ENCODE measurements at places on chromosomes 1 and 21. TPM values are rescaled to one million over a fixed set of nuclear protein-coding genes. Genes with fewer than 3 reads are reported as not detected.
A peak's percentile ranks its signal among the peaks of the same experiment; 100 is the strongest.

GRCh38 chr1:160800645-160801408 is 4.9 kb downstream of the LY9 start:
- H3K27ac ChIP-seq, result no peak overlapping the region
- H3K4me1 ChIP-seq, result no peaks in the 10 kb centered on the region
- no peaks in the 10 kb centered on the region for H3K36me3 ChIP-seq
- no peaks in the 10 kb centered on the region for H3K27me3 ChIP-seq
- no peak overlapping the region for H3K4me3 ChIP-seq

Gene GRIK3
- total RNA-seq, result 2.2 TPM

- H3K36me3 ChIP-seq, result no peaks in the 10 kb centered on the region
- peaks cover 26% of the 10 kb centered on the region for H3K4me1 ChIP-seq
- peak within 1 kb of the TSS; percentile 98 for H3K27ac ChIP-seq
- no peaks in the 10 kb centered on the region for H3K27me3 ChIP-seq
These were observed at the start of gene RPRD2 for GRCh38 chr1:150363426-150364230. Gene RPRD2 (plus strand): TSS chr1:150364147. CDS start chr1:150364715, 568 bp downstream.

DNA sequence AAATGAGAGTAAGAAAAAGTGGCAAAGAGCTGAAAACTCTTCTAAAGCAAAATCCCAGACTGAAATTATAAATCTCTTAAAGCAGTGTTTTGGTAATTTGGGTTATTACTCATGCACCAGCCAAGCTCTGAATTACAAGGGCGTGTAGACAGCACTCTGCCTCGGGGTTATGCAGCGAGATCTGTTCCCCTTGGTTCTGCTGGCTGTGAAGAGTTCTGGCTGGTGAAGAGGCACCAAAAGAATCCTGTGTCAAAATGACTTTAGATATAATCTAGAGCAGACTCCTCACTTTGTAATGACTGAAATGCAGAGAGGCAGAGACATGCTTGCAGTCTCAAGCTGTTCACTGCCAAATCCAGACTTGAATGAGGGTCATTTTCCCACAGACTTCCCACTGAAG is 461.8 kb upstream of the CXADR start:
- no peak overlapping the region for H3K27ac ChIP-seq
- no peaks in the 10 kb centered on the region for H3K4me1 ChIP-seq
- H3K36me3 ChIP-seq, result no peaks in the 10 kb centered on the region
- H3K27me3 ChIP-seq, result no peaks in the 10 kb centered on the region
- H3K4me3 ChIP-seq, result no peak overlapping the region

DNA sequence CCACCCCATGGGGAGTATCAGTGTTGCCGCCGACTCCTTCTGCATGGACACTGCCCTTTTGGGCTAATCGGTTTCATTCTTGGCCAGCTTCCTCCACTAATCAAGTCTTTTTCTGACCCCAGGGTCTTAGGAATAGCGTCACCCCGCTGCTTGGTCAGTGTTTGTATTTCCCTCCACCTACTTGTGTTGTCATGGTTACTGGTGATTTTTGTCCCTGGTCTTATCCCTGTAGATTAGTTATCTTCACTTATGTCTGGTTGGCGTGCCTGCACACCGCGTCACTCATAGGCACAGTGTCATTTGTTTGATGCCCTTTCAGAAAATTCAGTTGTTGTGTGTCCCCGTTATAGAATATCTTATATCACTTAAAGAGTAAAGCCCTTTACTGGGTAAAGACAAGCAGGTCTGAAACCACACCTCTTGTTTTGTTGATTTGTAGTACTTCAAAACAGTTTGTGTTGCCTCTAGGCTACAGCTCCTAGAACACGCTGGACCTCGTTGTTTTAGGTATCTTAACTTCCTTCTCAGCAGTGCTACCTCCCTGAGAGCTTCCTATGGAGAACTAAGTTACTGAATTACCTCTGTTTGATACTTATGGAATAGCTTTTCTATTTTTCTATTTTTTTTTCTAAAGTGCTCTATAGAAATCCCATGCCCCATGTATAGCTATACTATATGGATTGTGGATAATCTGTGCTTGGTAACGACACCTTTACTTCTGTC is 868 bp downstream of the PPP1R12B start:
- H3K4me3 ChIP-seq, result peak overlapping the region; percentile 56
- no peaks in the 10 kb centered on the region for H3K36me3 ChIP-seq
- peaks cover 18% of the 10 kb centered on the region for H3K4me1 ChIP-seq
- H3K27ac ChIP-seq, result peak overlapping the region; percentile 92
- DNase-seq, result peak; percentile 77
- H3K27me3 ChIP-seq, result no peaks in the 10 kb centered on the region

GRCh38 chr1:173853074-173853473 is 14.7 kb downstream of the GAS5 start:
- H3K27ac ChIP-seq, result peak overlapping the region; percentile 43
- DNase-seq, result no peak
- no peaks in the 10 kb centered on the region for H3K27me3 ChIP-seq
- H3K4me3 ChIP-seq, result no peak overlapping the region

GRCh38 chr1:39132505-39133339 is 71.8 kb upstream of the MACF1 start:
- no peak overlapping the region for H3K4me3 ChIP-seq
- no peaks in the 10 kb centered on the region for H3K27me3 ChIP-seq
- peaks cover 29% of the 10 kb centered on the region for H3K4me1 ChIP-seq
- DNase-seq, result peak; percentile 91

Gene CRB1
- total RNA-seq, result 0.11 TPM

DNA sequence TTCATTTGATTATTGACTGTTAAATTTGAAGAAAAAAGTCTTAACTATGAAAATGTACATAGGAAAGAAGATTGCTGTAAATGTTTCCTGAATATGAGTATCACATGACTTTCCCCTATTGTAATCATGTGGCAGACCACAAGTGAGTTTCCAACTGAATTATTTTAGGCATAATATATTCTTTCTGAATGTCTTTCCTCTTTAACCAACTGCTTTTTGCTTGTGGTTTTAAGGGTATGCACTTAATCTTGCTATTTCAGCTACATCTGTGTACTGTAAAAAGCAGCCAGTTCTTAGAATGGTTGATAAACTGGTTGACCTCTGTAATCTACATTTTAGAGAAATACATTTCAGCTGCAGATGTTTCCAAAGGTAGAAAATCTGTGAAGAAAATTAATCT is 400.7 kb downstream of the NEGR1 start:
- no peak for DNase-seq
- H3K27ac ChIP-seq, result no peak overlapping the region
- no peak overlapping the region for H3K4me3 ChIP-seq
- H3K36me3 ChIP-seq, result no peaks in the 10 kb centered on the region
- no peaks in the 10 kb centered on the region for H3K4me1 ChIP-seq

GRCh38 chr1:7108251-7108650 is 323.0 kb downstream of the CAMTA1 start:
- H3K27me3 ChIP-seq, result no peaks in the 10 kb centered on the region
- no peaks in the 10 kb centered on the region for H3K36me3 ChIP-seq

GRCh38 chr1:166924823-166925541 is 48.9 kb upstream of the TADA1 start:
- H3K27ac ChIP-seq, result no peak overlapping the region
- no peak for DNase-seq
- no peak overlapping the region for H3K4me3 ChIP-seq
- H3K4me1 ChIP-seq, result peaks cover 4% of the 10 kb centered on the region
- no peaks in the 10 kb centered on the region for H3K36me3 ChIP-seq

GRCh38 chr1:173249349-173249748 is 42.2 kb upstream of the TNFSF4 start:
- DNase-seq, result no peak
- no peak overlapping the region for H3K4me3 ChIP-seq
- H3K27me3 ChIP-seq, result no peaks in the 10 kb centered on the region
- H3K36me3 ChIP-seq, result no peaks in the 10 kb centered on the region
- H3K27ac ChIP-seq, result no peak overlapping the region
- no peaks in the 10 kb centered on the region for H3K4me1 ChIP-seq

Gene PACC1
- 2.4 TPM for total RNA-seq

Gene KDF1
- total RNA-seq, result 0.53 TPM

- H3K27me3 ChIP-seq, result no peaks in the 10 kb centered on the region
- H3K4me1 ChIP-seq, result no peaks in the 10 kb centered on the region
- no peak overlapping the region for H3K27ac ChIP-seq
These were observed 585.6 kb downstream of the PLPP3 start for GRCh38 chr1:55993646-55994318.

GRCh38 chr1:71717186-71717585 is 565.2 kb downstream of the NEGR1 start:
- H3K27ac ChIP-seq, result no peak overlapping the region
- no peak overlapping the region for H3K4me3 ChIP-seq
- DNase-seq, result no peak

DNA sequence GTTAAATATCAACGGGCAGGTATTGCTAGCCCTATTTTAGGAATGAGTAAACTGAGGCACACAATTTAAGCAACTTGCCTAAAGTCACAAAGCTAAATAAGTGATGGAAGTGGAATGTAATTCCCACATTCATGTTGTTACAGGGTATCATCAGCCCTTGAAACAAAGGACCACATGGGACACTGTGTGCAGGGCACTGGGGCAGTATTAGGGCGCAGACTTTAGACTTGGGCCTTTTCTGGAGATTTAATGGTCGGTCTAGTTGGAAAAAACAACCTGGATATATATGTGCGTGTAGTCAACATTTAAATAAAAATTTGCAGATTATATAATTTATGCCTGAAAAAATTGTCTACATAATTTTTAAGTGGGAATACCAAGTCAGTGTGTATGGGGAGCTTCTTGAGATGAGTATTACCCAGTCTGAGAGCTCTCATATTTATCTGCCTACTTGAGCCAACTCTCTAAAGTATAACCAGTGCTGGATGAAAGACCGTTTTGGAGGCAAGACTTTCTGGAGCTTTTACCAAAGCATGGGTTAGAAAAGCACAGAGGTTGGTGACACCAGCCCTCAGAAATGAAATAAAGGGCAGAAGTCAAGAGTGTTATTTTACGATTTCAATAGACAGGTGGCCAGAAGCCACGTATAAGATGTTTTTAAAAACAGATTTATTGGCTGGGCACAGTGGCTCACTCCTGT is 1.6 kb downstream of the KDM1A start:
- no peaks in the 10 kb centered on the region for H3K27me3 ChIP-seq
- no peaks in the 10 kb centered on the region for H3K36me3 ChIP-seq
- DNase-seq, result no peak
- H3K4me1 ChIP-seq, result peaks cover 19% of the 10 kb centered on the region
- no peak overlapping the region for H3K27ac ChIP-seq
- H3K4me3 ChIP-seq, result peak overlapping the region; percentile 83

DNA sequence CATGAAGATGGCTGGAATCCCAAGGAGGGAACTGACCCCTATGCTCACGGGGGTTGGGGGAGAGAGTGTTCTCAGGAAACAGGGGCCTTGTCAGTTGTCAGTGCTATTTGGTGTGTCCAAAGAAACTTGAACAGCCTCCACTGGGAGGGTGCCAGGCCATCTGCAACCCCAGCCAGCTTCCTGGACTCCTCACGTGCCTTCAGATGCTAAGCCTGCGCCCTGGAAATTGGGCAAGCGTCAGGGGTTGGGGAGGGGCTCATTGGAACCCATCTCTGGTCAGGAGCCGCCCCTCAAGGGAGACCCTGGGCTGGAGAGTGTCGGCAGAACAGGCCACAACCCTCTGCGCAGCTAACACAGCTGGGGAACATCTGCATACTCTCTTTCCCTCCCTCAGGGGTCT is 13.1 kb upstream of the LHX4 start:
- H3K27me3 ChIP-seq, result no peaks in the 10 kb centered on the region
- H3K36me3 ChIP-seq, result no peaks in the 10 kb centered on the region
- no peaks in the 10 kb centered on the region for H3K4me1 ChIP-seq
- no peak overlapping the region for H3K27ac ChIP-seq
- DNase-seq, result no peak

DNA sequence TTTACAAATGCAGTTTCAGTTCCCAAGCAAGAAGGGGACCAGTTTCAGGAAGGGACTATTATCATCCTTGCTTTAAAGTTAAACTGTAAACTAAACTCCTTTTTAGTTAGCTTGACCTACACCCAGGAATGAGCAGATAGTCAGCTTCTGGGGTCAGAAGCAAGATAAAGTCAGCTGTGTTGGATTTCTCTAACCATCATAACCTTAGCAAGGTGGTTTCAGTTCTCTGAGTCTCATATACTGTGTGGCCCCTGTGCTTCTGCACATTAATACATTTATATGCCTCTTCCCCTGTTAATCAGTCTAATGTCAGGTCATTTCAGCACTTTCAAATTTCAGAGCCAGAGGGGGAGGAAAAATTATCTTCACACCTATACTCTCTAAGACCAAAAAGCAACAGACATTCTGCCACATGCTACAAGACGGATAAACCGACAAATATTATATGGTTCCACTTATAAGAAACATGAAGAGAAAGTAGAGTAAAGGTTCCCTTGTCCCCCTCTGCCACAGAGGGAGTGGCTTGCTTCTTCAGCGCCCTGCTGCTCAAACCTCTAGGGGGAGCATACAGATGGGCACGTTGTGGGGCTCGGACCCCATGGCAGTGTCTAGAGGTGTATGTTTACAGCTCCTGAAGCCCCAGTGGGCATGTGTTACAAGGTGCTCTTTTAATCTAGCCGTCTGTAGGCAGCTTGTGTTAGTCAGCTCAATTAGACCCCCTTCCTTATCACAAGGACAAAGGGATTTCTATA is 89.1 kb downstream of the SMYD3 start:
- no peaks in the 10 kb centered on the region for H3K4me1 ChIP-seq
- no peak overlapping the region for H3K27ac ChIP-seq
- no peak overlapping the region for H3K4me3 ChIP-seq

DNA sequence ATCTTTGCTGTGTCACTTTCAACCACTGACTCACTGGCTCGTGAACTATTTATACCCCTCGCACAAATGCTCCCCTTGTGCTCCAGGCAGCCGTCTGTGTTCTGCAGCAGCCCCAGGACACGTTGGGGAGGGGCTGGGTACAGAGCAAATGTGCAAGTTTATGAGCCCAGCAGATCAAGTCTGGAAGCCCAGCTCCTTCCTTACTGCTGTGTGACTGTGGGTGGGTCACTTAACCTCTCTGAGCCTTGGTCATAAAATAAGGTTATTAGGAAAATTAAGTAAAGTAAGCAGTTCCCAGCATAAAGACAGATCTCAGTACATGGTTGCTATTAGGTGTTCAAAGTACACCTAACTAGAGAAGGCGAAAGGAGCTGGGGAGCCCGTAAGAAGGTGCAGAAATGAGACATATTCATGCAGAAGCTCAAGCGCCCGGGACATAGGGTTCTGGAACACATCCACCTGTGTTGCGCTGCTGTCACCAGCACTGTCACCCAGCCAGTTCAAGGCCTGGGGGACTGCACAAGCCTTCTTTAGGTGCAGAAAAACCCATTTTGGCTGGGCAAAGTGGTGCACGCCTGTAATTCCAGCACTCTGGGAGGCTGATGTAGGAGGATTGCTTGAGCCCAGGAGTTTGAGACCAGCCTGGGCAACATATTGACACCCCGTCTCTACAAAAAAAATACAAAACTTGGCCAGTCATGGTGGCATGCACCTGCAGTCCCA is 13.8 kb downstream of the EFHD2 start:
- no peak overlapping the region for H3K4me3 ChIP-seq
- H3K27me3 ChIP-seq, result no peaks in the 10 kb centered on the region
- H3K27ac ChIP-seq, result no peak overlapping the region
- no peak for DNase-seq
- H3K4me1 ChIP-seq, result peaks cover 44% of the 10 kb centered on the region
- H3K36me3 ChIP-seq, result peaks cover 14% of the 10 kb centered on the region

Gene WDR64
- total RNA-seq, result not detected

Gene BEST4
- total RNA-seq, result 0.68 TPM

Measured in adrenal gland (tissue), 19 donors.